ENCODE measurements at places on chromosomes 3 and 15.

DNA sequence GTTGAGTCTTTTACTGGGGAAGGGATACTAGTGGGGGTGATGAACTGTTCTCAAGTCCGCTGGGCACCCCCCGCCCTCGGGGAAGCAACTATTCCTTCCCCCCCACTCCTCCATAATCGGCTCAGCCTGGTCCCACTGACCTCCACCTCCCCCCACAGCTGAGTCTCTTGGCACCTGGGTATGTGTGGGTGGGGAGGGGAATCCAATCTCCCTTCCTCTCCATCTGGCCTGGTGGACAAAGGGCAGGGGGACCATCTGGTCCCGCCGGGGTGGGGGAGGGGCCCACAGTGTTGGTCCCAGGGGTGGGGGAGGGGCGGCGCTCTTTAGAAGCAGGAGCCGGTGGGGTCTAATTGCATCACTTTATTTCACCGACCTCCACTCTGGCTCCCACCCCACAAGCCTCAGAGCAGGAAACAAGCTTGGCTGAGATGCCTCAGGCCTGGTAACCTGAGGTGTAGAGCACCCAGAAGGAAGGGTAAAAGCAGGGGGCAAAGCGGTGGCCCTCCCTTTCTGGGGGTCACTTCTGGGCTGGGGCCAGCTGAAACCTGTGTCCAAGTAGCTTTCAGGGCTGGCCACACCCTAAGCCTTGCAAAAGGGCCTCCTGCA lies 1.0 kb upstream of the PCBP4 start:
- DNase-seq = no peak

DNA sequence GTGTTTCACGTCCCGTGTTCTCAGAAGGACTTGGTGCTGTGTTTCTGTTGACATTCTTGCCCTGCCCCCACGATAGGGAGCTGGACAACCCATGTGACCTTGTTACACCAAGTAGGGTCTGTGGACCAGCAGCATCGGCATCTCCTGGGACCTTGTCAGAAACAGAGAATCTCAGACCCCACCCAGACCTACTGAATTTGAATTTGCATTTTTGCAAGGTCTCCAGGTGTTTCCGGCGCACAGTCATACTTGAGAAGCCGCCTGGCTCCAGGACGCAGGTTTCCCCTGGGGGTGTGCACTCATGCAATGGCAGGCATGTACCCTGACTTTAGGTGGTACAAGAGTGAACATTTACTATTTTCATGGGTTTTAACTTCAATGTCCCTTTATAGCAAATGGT lies 117.9 kb downstream of the TLE3 start:
- no peak for DNase-seq

- no peak for DNase-seq
These were observed 30.3 kb downstream of the TPRA1 start for GRCh38 chr3:127560051-127560787.

DNA sequence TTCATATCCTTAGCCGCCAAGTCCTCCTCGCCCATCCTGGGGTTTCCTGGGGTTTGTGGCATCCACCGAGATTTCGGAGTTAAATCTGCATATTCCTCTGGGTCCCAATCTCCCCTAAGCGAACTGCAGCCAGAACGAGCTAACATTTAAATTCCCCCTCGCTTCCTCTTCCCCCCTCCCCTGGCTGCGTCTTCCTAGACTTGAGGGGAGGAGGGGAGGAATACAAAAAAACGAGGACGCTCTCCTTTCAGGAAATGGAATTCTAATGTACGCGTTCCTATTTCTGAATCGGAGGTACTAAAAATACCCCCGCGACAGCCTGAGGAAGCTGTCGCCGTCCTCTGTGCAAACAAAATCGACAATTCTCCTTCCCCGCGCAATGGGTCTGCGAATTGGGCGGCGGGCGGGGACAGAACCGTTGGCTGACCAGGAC lies 5.6 kb downstream of the FEZF2 start:
- DNase-seq = no peak
